Activated CD8-positive, alpha-beta memory T cell treated with anti-CD3 and anti-CD28 coated beads, Interleukin-2, amount 10 ng/mL, durations not matched to agents 7 days and 5 days (primary cell): ENCODE measurements at places on chromosomes 5 and 9.
A peak's percentile ranks its signal among the peaks of the same experiment; 100 is the strongest.

- peak; percentile 46 for DNase-seq
Measured at GRCh38 chr5:152349683-152350526, 55.2 kb downstream of the NMUR2 start.

- no peak for DNase-seq
Measured at GRCh38 chr5:77725616-77726015, 50.5 kb downstream of the TBCA start.

GRCh38 chr9:137075275-137075775 is 2.0 kb upstream of the UAP1L1 start:
- no peak for DNase-seq

- no peak for DNase-seq
Measured at GRCh38 chr9:27382308-27382707, 85.4 kb upstream of the EQTN start.

- no peak for DNase-seq
Measured at GRCh38 chr5:139204196-139204595, 6.0 kb upstream of the SIL1 start.

- DNase-seq: peak; percentile 29
Measured at GRCh38 chr9:138051586-138052321, 174.2 kb downstream of the CACNA1B start.

GRCh38 chr9:138061631-138062030 is 184.0 kb downstream of the CACNA1B start:
- DNase-seq: no peak

- DNase-seq: no peak
Measured at GRCh38 chr5:67090593-67090992, 106.0 kb downstream of the CD180 start.

GRCh38 chr9:76707510-76707909 is 56.7 kb upstream of the PCA3 start:
- no peak for DNase-seq

- DNase-seq: no peak
Measured at GRCh38 chr5:177545487-177546257, 8.7 kb downstream of the FAM193B start.

GRCh38 chr9:121718084-121718483 is 66.7 kb downstream of the DAB2IP start:
- DNase-seq: no peak

GRCh38 chr9:124708633-124709291 is 62.3 kb downstream of the NR6A1 start:
- no peak for DNase-seq

GRCh38 chr9:134152488-134152887 is 11.9 kb downstream of the RNU6ATAC start:
- DNase-seq: no peak

- DNase-seq: no peak
Measured at GRCh38 chr5:91224456-91224855, 158.7 kb downstream of the ARRDC3 start.

DNA sequence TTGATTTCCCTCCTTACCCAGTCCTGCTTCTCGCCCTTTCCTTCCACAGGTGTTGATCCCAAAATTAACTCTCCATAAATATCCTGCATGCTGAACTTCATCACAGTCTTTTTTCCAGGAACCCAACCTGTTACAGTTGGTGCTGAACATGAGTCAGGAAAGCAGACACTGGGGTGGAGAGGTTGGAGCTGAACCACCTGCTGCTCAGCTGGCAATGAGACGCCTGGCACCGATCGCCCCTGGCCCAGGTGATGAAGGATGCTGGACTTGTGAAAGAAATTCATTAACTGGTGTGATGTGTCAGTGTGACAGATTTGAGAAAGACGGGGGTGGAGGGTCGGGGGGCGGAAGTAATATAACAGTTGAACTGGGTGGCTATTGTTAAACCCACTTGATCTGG is 30.6 kb downstream of the CPLX2 start:
- DNase-seq: no peak

- no peak for DNase-seq
Measured at GRCh38 chr9:135908754-135909204, 1.4 kb upstream of the CAMSAP1 start.

GRCh38 chr5:142156839-142157463 is 48.4 kb downstream of the NDFIP1 start:
- no peak for DNase-seq

GRCh38 chr9:91803151-91803940 is 146.7 kb downstream of the ROR2 start:
- peak; percentile 42 for DNase-seq

DNA sequence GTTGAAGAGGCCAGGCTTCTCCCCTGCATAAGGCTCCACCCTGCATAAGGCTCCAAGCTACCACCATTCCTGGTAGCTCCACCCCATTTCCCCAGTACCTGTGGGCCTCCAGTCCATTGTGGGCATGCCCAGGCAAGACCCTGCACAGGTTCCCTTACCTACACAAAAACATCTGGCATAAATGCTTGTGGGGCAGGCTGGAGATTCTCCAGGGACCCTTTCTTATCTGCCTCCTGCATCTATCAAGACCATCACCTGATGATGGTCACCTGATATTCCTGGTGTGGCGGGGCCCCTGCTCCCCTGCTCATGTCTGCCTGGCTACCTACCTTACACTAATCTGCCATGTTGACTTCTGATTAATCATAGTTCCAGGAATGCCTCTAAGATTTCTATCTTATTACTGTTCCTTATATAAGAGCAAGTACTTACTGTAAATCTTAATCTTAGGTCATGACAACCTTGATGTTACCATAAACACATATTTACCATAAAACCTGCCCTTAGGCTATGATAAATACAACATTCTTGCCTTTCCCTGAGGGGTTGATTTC is 41.0 kb downstream of the FGD3 start:
- DNase-seq: no peak

GRCh38 chr5:90289837-90290236 is 119.7 kb downstream of the CETN3 start:
- DNase-seq: no peak

- DNase-seq: no peak
Measured at GRCh38 chr5:126525630-126526245, 69.3 kb downstream of the ALDH7A1 start.

- no peak for DNase-seq
Measured at GRCh38 chr5:89844548-89844947, 565.0 kb downstream of the CETN3 start.

- no peak for DNase-seq
Measured at GRCh38 chr9:38146844-38147243, 77.8 kb upstream of the SHB start.

- no peak for DNase-seq
Measured at GRCh38 chr9:110105107-110105506, 102.9 kb downstream of the C9orf152 start.

DNA sequence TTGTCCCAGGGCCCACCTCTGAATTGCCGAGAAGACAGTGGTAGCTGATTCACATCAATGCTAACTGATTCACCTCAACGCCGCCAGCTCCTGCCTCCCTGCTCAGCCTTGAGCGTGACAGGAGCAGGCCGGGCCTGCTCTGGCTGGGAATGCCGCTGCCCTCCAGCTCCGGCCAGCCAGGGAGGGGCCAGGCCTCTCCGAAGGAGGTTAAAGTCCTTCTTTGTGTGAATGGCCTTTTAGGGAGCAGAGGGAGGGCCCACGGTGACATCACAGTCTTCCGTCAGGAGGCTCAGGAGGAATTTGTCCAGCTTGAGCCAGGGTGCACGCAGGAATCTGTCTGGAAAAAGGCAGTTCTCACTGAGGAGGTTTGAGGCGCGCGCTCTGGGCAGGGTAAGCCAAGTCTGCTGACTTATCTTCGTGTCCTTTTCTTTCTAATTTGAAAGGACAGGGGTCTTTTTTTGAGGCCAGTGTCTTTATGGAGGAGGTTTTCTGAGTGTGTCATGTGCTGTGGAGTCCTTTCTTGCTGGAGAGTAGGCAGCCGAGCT is 82.7 kb downstream of the C9orf152 start:
- no peak for DNase-seq

- DNase-seq: no peak
Measured at GRCh38 chr9:78707481-78707991, 410.6 kb downstream of the PSAT1 start.

DNA sequence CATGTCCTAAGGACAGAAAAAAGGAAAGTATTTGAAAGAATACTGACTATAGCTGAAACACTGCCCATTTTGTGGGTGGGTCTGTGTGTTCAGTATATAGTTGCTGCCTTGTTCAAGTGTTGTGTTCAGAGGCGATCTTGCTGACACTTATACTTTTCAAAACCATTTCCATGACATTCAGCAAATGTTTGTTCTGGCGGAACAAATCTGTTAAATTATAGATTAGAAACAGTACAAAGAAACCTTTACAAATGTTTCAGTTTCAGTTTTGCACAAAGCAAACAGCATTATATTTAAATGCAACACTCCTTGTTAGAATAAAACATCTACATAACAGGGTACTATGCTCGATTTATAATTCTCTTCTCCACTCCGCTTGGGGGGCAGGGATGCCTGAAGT is 2276.3 kb downstream of the MAT2B start:
- DNase-seq: no peak

- no peak for DNase-seq
Measured at GRCh38 chr5:111511831-111512374, 432 bp downstream of the STARD4 start.

DNA sequence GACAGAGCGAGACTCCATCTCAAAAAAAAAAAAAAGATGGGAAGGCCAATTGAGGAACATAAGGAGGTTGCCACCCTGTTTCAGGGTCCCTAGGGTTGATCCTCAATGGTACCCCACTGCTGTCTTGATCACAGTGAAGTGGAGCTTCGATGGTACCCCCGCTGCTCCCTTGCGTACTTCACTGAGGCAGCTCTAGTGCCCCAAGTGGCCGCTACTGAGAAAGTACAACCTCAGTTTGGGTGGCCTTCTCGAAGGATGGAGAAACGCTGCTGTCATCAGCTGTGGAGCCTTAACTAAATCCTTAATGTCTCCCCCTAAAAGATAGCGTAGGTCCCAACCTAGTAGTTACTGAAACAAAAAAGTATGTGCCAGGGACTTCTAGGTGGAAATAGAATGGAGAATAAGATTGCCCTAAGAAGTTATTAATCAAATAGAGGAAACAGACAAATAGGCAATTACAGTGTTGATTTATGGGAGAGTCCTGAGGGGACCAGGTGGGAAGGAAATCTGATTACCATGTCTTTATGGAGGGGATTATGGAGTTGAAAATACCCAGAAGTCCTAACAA is 6.3 kb downstream of the TESK1 start:
- DNase-seq: peak; percentile 73

GRCh38 chr5:151739395-151739794 is 19.0 kb downstream of the ATOX1 start:
- no peak for DNase-seq

DNA sequence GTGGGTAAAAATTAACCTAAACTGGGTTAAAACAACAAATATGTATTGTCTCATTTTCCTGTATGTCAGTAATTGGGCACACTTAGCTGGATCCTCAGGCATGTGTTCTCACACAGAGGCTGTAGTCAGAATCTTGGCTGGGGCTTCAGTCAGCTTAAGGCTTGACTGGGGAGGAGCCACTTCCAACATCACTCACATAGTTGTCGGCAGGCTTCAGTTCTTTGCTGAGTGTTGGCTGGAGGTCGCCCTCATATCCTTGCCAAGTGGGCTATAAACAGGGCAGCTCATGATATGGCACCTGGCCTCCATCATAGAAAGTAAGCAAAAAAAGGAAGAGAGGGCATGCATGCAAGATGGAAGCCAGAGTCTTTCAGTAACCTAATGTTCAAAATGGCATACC is 173.0 kb downstream of the GIN1 start:
- no peak for DNase-seq

DNA sequence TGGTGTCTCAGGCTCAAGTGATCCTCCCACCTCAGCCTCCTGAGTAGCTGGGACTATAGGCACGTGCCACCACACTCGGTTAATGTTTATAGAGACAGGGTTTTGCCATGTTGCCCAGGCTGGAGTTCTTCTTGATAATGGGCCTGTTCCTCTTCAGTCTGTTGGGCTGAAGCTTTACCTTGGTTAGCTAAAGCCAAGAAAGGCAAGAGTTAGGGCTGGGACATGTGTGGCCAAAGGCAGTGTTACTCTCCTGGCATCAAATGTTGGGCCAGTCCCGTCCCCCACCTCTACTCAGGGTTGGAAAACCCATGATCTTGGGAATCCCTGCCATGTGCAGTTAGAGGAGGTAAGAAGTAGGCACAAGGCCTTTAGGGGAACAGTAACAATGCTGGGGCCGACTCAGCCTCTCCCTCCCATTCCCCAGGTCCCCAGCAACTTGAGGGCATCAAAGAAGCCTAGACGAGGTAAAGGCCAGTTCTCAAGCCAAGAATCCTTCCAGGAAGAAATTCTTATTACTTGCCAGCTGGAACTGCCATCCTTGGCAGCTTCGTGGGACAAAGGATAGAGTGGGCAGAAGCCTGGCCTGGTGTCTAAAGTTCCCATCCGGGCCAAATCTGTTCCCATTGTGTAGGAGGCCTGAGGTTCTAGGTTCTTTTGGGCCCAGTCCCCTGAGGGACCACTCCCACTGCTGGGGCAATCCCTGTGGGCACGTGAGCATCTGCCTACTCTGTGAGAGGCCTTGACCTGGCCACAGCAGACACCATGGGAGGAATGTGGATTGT is 4.5 kb downstream of the EGR1 start:
- no peak for DNase-seq

DNA sequence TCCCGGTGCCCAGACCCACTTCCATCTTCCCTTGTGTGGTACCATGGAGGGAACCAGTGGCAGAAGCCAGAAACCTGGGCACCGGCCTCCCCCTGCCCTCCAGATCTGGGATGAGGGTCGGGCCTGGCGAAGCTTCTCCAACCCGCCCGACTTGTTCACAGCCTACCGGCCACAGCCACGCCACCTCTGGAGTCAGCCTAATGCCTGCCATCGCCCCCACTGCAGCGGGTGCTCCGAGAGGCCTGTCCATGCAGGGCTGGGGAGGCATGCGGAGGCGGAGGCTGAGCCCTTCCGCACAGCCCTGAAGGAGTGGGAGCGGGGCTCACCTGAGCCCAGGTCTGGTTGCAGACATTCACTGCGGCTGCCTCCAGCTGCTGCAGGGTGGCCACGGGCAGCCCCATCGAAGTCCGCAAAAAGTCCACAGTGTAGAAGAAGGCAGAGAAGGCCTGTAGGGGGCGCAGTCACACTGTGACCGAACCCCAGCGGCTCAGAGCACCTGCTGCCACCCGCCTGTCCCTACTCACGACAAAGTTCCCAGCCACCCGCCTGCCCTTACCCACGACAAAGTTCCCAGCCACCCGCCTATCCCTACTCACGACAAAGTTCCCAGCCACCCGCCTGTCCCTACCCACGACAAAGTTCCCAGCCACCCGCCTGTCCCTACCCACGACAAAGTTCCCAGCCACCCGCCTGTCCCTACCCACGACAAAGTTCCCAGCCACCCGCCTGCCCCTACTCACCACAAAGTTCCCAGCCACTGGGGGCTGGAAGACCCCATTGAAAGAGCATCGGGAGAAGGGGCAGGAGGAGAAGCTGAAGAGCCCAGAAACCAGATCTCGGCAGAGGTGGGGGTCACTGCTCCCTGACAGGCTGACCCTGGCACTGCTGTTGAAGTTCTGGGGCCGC is 3.8 kb upstream of the NPDC1 start:
- DNase-seq: peak; percentile 73
